ENCODE measurements at places on chromosomes 16 and 17. TPM values are rescaled to one million over a fixed set of nuclear protein-coding genes. Genes with fewer than 3 reads are reported as not detected.

SEPTIN12 gene
- total RNA-seq = not detected

TMEM238L gene
- total RNA-seq = not detected

C1QL1 gene
- 2.5 TPM for total RNA-seq

NHERF1 gene
- 79.5 TPM for total RNA-seq

ENPP7 gene
- total RNA-seq = not detected

ZFHX3 gene
- 2.6 TPM for total RNA-seq

UBE2Z gene
- total RNA-seq = 72.0 TPM

PPY gene
- 1.6 TPM for total RNA-seq

MEFV gene
- total RNA-seq = 0.08 TPM

MGAT5B gene
- total RNA-seq = 0.15 TPM

CCL16 gene
- not detected for total RNA-seq

CACNG1 gene
- total RNA-seq = not detected

PIK3R6 gene
- total RNA-seq = not detected

TBC1D3K gene
- total RNA-seq = not detected

RPH3AL gene
- total RNA-seq = 0.31 TPM

TRAF4 gene
- 60.8 TPM for total RNA-seq

CCL4L2 gene
- not detected for total RNA-seq

CLEC18A gene
- total RNA-seq = 0.08 TPM

KCNH6 gene
- total RNA-seq = not detected

XAF1 gene
- total RNA-seq = 0.84 TPM

CD300LB gene
- not detected for total RNA-seq

KCNJ18 gene
- not detected for total RNA-seq

MMP28 gene
- total RNA-seq = 61.6 TPM

KIF2B gene
- not detected for total RNA-seq

TLCD3A gene
- 23.6 TPM for total RNA-seq

ALOXE3 gene
- 1.0 TPM for total RNA-seq

C17orf67 gene
- total RNA-seq = 0.55 TPM

CCR7 gene
- total RNA-seq = not detected

SPATA32 gene
- not detected for total RNA-seq

KRTAP2-2 gene
- total RNA-seq = not detected

MNT gene
- 8.1 TPM for total RNA-seq

PCGF2 gene
- total RNA-seq = 7.4 TPM

CA4 gene
- total RNA-seq = not detected

LRRC37B gene
- total RNA-seq = 1.5 TPM

CFAP97D1 gene
- not detected for total RNA-seq

AOC2 gene
- total RNA-seq = 0.55 TPM

SCARF1 gene
- 0.16 TPM for total RNA-seq

KIF18B gene
- total RNA-seq = 22.7 TPM

DPEP3 gene
- total RNA-seq = not detected

ACSM2A gene
- total RNA-seq = not detected

TNS4 gene
- 305 TPM for total RNA-seq

KRT9 gene
- total RNA-seq = 0.23 TPM

CCL7 gene
- not detected for total RNA-seq

TBC1D3 gene
- not detected for total RNA-seq

ADORA2B gene
- 69.1 TPM for total RNA-seq

SULT1A2 gene
- total RNA-seq = 0.23 TPM

TLCD3B gene
- not detected for total RNA-seq

FOXJ1 gene
- 0.23 TPM for total RNA-seq

MYH8 gene
- total RNA-seq = not detected

ADAM11 gene
- 0.08 TPM for total RNA-seq

Data from hair follicular keratinocyte (primary cell).